AG04449 (cell line): ENCODE measurements at places on chromosomes 3 and 15.

- DNase-seq, result peak; percentile 87
Measured at GRCh38 chr15:99442252-99442897, 123.4 kb upstream of the MEF2A start.

DNA sequence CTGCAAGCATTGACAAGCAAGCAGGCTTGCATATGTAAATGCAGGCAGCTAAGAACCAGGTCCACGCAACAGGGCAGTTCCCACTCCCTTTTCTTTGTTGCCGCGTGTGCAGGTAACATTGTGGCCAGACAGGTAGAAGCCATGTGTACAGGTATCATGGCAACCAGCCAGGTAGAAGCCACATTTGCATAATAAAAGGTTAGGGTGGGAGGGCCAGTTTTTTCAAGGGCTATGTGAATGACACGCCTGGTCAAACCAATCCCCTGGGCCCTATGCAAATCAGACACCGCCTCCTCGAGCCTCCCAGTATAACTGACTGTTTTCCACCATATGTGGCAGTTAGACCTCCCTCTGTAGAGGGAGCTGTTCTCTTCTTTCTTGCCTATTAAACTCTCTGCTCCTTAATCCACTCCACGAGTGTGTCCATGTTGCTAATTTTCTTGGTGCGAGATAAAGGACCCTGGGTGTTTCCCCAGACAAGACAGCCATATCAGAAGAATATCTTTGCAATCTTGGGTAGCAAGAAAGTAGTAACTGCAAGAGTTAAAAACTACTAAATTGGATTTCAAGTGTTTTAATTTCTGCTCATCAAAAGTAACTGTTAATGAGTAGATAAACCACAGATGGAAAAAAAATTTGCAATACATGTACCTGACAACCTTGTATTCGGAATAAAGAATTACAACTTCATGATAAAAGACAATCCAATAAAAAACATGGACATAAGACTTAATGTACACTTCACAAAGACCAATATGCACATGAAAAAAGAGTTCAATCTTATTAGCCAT is 21.8 kb downstream of the PCOLCE2 start:
- DNase-seq, result no peak

GRCh38 chr15:96064351-96064756 is 266.1 kb upstream of the NR2F2 start:
- no peak for DNase-seq

DNA sequence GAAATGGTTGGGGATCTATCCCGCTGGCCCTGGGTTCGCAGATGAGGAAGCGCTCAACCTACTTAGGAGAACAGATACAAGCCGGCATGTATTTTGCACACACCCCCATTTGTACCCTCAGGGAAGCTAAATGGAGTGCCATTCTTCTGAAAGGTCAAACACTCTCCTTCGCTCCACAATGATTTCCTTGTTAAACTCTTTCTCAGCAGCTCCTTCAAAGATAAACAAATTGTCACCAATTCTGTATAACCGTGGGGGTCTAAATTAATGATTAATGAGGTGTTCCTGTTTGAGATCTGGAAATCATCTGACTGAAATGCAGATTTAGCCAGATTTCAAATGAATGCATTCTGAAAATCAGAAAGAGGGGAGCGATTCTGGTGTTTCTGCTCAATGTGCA is 124.0 kb downstream of the MEGF11 start:
- no peak for DNase-seq

GRCh38 chr3:107425033-107425432 is 47.8 kb downstream of the CCDC54 start:
- no peak for DNase-seq

DNA sequence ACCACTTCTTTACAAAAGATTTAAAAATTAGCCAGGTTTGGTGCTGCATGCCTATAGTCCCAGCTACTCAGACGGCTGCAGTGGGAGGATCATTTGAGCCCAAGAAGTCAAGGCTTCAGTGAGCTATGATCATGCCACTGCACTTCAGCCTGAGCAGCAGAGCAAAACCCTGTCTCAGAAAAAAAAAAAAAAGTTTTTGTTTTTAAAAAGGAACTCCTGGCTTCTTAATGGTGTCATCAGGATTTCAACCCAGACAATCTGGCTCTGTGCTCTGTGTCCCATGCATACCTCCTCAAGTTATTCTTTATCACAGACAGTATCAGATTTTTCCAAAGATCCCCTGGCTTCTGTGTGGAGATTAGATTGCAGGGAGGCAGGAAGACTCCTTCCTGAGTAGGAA is 64.2 kb upstream of the IL12A start:
- no peak for DNase-seq

GRCh38 chr3:47752716-47753115 is 29.0 kb downstream of the SMARCC1 start:
- DNase-seq, result no peak

DNA sequence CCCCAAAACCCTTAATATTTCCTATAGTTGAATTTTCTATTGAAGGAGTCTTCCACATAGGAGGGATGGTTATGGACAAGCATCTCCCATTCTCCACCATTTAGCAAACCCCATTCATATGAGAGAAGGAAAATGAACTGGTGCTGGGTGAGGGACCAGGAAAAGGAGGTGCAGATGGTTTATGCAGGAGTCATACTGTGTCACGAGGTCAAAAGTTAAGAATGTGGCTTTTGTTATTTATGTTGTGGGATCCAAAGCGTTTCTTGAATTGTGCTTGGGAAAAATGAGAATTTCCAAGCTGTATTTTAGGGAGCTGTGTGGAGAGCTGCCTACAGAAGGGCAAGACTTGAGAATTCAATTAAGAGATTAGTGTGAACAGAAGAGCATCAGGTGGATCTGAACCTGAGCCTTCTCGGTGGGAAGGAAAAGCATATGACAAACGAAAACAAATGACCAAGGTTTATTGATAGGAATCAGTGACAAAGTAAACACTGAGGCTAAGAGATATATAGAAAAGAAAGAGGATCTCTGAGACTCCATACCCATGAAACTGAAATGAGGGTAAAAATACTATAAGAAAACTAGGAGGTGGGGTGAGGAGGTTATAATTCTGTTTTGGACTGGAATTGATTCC is 473.3 kb upstream of the NR2F2 start:
- DNase-seq, result no peak

GRCh38 chr15:52082197-52083036 is 30.2 kb downstream of the BCL2L10 start:
- no peak for DNase-seq

DNA sequence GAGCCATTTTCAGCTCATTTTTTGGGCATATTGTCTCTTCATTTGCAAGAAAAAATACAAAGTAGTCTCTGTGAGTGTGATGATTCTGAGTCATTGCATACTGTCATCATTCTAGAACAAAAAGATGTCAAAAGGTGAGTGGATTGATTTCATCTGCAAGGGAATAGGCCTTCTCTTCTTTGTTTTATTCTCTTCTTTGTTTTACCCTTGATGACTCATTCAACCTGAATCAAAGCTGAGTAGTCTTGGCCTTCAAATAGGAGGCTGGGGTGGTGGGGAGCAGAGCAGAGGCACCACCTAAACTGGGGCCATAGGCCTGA is 25.4 kb downstream of the CYP19A1 start:
- no peak for DNase-seq

DNA sequence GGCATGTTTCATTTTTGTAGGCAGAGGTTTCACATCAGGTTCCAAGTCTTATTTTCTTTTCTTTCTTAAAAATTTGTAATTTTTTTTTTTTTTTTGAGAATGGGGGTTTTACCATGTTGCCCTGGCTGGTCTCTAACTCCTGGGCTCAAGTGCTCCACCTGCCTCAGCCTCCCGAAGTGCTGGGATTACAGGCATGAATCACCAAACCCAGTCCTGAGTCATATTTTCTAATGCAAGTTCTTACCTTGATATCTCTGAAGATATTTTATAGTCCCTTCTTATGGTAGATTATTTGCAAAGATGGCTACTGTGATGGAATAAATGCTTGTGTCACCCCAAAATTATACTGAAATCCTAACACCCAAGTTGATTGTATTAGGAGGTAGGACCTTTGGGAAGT is 63.8 kb downstream of the SLC9A9 start:
- DNase-seq, result no peak

DNA sequence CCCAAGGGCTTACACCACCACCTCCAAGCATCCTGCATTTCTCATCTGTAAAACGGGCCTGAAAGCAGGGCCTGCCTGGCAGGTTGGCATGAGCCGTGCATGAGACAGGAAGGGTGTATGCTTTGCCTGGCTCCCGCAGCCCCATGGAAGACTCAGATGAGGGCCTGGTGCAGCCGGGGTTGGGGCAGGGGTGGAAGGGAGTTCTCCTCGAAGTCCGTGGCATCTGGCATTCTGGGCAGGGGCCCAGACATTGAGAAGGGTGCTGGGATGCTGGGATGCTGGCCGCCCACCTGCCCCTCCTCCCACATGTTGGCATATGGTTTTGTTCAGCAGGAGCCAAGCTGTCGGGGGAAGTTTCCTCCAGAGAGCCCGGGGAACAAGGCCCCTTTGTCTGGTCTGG is 13.0 kb upstream of the FBLN2 start:
- no peak for DNase-seq

DNA sequence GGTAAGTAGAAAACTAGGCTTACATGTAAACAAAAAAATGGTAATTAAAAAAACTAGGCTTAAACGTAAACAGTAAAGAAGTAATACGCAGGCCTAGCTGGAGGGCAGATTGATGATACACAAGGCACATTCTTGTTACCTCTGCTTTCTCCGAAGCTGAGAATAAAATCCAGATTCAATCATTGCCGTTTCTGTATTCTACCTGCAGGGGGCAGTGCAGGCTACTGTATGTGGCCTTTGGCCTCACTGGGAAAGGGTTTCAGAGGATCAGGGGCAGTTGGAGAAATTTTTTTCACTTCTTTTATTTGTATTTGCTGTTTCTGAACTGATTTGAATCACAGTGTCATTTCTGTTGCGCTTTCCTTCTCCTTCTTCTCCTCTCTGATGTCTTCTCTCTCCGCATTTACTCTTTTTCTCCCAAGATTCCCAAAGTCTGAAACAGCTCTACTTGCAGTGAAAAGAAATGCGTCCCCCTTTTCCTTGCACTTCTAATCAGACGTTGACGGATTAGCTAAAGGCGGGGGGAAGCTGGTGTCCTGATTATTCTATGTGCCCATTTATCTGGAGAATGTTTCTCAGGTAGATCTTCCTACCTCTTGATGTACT is 67.1 kb upstream of the MCTP2 start:
- DNase-seq, result no peak

- peak; percentile 47 for DNase-seq
Measured at GRCh38 chr3:59502806-59503205, 453.0 kb upstream of the CFAP20DC start.

DNA sequence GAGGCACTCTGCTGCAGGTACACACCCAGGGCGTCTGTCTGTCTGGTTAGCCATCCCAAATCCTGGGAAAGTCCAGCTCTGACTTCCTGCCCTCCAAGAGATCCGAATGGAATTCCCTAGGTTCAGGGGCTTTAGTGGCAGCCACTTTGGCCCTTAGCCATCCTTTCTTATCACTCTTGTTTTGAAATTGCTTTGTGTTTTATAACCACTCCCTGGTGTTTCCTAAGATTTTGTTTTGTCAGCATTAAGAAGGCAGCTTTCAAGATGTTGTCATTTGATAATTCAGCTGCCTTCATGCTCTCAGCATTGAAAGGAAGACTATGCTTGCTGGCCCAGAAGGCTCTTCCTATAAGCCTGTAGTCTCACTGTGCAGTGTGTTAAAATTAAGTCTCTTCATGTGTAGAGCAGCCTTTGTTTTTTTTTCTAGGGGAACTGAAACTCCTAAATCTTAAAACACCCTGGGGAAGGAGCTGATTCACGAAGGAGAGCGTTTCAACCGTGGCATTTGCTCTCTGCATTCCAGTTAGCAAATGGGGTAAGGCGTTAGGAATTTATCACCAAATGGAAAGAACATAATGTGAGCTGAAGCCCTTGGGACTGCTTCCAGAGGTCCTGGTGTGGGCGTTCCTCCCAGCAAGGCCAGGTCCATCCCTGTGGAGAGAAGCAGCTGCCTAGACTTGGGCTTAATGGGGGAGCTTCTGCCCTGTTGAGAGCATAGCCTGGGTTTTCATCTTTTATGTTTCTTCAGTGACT is 14.2 kb upstream of the CLEC3B start:
- DNase-seq, result peak; percentile 79

- no peak for DNase-seq
Measured at GRCh38 chr3:46442576-46443530, 21.9 kb downstream of the LTF start.
